Activated CD8-positive, alpha-beta memory T cell treated with anti-CD3 and anti-CD28 coated beads for 36 hours (primary cell): ENCODE measurements at places on chromosomes 4 and X. TPM values are rescaled to one million over a fixed set of nuclear protein-coding genes. Genes with fewer than 3 reads are reported as not detected.

The GSTCD gene
- 23.1 TPM for total RNA-seq

The MFAP3L gene
- 2.1 TPM for total RNA-seq

The TMPRSS11F gene
- total RNA-seq, result not detected

The SLC10A6 gene
- total RNA-seq, result not detected

The JCHAIN gene
- total RNA-seq, result not detected

The GAGE12H gene
- total RNA-seq, result not detected

The TCEAL6 gene
- not detected for total RNA-seq

The TLL1 gene
- total RNA-seq, result not detected

The TMEM185A gene
- 25.3 TPM for total RNA-seq

The GABRE gene
- total RNA-seq, result not detected

The DKK2 gene
- total RNA-seq, result not detected

The GPRASP2 gene
- 0.52 TPM for total RNA-seq

The ELOVL6 gene
- total RNA-seq, result 11.8 TPM

The TAF9B gene
- 20.8 TPM for total RNA-seq

The HSFX4 gene
- not detected for total RNA-seq

The STPG2 gene
- total RNA-seq, result not detected
